Pulmonary artery endothelial cell (primary cell): ENCODE measurements at places on chromosomes 3 and 15.

DNA sequence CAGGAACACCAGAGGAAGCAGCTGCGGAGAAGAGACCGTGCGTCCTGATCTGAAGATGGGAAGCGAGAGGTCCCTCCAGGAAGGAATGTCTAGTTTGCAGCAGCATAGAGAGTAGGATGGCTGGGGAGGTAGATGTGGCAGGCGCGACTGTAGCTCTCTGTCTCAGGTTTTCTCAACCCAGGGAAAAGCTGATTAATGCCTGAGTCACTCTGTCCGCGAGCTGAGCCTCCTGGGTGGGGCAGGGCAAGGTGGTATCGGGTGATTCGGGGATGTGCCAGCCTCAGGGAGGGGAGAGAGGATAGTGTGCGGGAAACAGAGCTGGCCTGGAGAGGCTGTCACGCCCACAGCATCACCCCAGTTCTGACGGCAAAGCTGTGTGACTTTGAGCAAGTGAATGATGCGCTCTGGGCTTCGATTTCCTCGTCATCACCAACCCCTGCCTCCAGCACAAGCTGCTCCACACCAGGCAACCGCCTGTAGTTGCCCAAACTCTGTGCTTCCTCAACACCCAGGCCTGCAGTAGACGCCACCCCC, 28.4 kb downstream of the CPN2 start:
- DNase-seq: no peak

DNA sequence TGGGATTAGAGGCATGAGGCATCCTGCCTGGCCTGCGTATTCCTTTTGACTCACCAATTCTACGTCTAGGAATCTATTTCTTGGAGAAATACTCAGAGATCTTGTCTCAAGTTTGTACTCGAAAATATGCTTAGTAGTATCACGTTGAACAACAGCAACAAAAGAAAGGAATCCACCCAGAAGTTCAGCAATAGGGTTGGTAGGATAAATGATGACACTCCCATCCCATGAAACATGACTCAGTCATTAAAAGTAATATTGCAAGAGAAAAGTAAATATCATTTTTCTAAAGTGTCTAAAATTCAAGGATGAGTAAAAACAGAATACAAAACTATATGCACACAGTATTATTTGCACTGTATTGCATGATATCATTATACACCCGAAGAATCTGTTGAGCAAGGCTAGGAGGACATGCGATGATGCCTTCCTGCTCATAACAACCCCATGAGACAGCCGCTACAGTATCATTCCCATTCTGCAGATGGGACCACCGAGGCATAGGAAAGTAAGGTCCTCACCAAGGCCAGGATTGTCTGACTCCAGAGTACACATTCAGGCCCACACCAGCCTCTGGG, 61.5 kb downstream of the SLC6A1 start:
- DNase-seq: no peak

DNA sequence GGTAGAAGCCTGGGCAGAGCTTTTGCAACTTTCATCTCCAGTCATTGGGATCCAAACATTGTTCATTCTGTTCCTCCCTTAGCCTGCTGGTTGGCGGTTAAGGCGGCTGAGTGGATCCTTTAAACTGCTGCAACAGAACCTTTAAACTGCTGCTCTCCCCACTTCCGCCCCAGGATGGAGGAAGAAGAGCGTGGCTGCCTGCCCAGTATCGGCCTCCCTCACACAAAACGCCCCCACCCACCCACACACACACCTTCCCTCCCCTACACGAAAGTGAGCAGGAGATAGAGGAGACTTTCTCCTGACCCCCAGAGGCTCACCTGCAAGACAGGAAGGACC, 460 bp upstream of the ZMAT3 start:
- no peak for DNase-seq

- no peak for DNase-seq
These were observed 410.5 kb upstream of the CADM2 start for GRCh38 chr3:84547971-84548970.

- DNase-seq: no peak
These were observed 57.1 kb upstream of the TLE3 start for GRCh38 chr15:70154718-70155347.

- DNase-seq: no peak
These were observed 95.5 kb downstream of the EOMES start for GRCh38 chr3:27626596-27627118.

GRCh38 chr3:133115176-133115575, 77.0 kb downstream of the TMEM108 start:
- no peak for DNase-seq

DNA sequence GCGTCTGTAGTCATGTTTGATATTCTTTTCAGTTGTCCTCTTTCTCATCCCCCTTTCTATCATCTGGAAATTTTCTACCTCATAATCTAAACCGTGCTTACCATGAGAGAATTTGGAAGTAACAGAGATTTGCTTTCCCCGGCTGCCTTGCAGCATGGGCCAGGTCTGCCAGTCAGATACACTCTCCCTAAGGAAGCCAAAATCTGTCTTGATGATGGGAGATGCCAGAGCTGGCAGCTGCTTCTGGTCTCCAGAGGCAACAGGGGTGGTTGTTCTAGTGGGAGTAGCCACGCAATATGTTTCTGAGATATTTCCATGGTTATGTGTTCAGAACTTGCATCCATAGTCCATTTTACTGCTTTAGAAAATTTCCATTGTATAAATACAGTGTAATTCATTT, 218.9 kb upstream of the RORA start:
- DNase-seq: no peak

GRCh38 chr3:117105686-117106085, 396.1 kb downstream of the TUSC7 start:
- DNase-seq: no peak

GRCh38 chr3:124780761-124781475, 50.7 kb downstream of the UMPS start:
- no peak for DNase-seq

DNA sequence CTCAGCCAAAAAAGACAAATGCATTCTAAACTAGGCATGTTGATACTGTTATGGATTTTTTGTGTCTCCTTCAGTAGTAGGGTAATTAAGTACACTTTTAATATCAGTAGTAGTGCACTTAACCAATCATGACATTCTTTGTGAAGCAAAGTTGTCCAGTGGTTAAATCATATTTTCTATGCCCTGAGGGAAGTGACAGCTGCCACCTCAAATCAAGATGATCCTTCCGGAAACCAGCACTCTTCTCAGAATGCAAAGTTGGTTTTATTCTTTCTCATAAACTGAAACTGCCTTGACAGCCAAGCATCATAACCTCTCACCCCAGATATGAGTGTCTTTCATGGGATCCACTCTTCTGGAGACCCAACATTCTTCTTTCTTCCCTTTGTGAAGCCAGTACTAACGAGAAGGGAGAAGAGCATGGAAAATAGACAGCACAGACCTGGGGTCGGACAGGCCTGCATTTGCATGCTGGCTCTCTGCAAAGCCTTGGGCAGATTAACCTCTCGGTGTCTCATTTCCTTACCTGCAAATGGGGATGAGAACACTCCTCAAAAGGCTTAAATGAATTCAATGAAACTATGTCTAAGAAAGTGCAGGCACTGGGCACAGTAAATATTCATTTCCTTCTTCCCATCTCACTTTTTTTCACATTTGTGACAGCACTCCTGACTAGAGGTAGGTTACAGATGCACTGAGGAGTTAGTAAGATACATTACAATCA, 13.2 kb downstream of the AAGAB start:
- DNase-seq: no peak

GRCh38 chr15:92161039-92161670, 232.5 kb upstream of the ST8SIA2 start:
- no peak for DNase-seq

DNA sequence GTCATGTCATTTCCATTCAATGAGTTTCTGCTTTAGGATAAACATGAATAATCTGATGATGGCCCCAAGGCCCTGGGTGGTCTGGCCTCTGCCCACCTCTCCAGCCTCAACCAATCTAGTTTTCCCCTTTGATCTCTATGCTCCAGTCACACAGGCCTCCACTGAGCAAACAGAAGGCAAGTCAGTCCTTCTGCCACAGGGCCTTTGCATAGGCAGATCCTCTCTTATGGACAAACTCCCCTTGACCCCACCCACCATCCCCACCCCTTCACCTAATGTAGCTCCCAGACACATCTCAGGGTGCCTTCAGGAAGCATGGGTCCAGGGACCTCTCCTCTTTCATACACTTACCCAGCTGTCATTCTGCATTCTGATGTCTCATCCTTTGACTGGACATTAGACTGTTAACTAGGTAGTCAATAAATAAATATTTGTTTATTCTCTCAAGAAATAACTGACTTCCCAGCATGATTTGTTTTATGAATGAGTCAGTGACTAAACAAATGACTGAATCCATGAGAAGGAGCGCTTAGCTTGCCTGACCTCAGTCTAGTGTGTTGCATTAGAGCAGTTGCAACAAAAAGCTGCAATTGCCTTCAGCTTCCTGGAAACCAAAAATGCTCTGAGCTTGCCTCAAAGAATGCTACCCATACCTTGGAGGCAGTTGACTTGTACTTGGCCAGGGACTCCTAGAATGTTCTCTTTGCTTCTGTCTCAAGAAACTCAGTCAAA, 386.6 kb upstream of the WNT5A start:
- no peak for DNase-seq

DNA sequence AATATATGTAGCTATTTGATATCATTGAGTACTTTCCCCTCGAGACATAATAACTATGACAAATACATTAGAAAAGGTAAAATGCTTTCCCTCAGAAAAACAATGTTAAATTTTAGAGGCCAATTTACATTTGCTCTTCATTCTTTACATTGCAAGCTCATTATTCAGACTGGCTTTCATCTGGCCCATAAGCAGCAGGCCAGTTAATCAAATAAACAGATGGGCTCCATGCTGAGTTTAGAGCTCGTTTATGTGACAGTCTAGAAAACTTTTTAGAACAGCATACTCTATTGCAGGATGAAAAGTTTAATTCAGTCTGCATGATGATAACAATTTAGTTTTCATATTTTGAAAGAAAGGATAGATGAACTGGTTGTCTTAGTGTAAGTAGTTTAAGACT, 150.6 kb downstream of the DUT start:
- DNase-seq: no peak

DNA sequence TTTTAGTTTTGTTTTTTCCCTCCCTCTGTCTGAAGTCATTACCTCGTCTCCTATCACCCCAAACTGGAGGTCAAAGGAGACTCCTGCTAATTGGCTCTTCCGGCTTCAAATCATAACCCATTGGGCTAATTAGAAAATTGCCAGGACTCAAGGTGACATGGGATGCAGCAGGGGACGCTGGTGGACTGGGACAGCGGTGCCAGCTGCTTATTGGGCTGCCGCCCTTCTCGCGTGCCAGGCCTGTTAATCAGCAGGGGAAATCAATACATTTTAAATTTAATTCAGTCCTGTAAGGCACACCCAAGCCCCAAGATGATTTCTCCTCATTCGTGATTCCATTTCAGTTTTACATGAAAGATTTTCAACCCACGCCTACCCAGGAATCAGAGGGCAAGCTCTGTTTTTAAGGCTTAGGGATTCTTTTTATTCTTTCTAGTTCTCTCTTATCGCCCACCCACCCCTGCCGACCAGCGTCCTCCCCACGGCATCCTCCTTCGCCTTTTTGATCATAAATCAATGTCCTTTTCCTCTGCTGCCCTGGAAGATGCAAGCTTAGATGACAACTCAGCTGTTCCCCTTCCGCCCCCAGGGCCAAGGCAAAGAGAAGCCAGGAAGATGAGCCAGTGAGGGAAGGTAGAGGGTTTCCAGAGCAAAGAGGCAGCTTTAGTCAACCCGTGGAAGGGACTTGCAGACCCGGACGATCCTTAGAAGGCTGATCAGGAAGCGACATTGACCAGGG, 329.6 kb downstream of the UACA start:
- DNase-seq: no peak

- no peak for DNase-seq
These were observed 6.0 kb downstream of the SLC6A11 start for GRCh38 chr3:10822055-10822454.

GRCh38 chr15:91385311-91385710, 285.3 kb downstream of the SV2B start:
- no peak for DNase-seq

- no peak for DNase-seq
These were observed 109.1 kb downstream of the OPA1 start for GRCh38 chr3:193701953-193702635.

GRCh38 chr3:128804811-128805155, 74.6 kb upstream of the ACAD9 start:
- DNase-seq: no peak

DNA sequence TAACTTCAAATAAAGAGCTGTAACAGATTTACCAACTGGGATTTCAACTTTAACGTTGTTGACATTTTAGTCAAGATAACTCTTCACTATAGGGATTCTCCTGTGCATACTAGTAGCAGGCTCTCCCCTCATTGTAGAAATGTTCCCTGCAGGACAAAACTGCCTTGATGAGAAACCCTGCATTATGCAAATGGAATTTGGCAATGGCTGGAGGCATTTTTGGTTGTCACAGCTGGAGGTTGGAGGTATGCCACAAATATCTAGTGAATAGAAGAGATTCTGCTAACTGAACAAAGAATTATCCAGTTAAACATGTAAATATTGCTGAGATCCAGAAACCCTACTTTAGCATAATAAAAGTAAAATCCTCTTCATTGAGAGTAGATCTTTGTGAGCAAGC, 928.8 kb upstream of the ALCAM start:
- DNase-seq: no peak

GRCh38 chr3:78725703-78726246, 1042.0 kb downstream of the ROBO1 start:
- DNase-seq: no peak

DNA sequence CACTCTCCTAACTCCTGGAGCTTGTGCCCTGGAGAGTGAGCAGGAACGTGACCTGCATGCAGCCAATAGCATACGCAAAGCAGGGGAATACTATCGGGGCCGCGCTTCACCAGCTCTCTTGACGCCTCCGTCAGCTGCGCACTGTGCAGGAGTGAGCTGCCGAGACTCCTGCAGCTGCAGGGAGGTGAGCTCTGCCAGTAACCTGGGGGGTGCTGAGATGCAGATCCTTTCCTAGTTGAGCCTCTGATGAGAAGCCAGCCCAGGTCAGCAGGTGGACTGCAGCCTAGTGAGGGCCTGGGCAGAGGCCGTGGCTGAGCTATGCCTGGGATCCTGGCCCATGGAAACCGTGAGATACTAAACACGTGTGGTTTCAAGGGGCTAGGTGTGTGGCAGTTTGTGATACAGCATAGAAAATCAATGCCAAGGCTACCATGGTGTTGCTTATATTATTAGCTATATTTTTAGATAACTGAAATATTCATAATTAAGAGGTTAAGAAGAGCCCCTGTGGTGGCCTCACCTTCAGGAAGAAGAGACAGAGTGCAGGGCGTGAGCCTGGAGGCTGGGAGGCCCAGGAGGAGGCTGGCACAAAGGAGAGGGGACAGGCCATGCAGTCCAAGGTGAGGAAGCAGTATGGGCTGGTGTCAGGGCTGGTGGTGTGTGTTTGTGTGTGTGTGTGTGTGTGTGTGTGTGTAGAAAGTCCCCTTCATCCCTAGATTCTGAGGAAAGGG, 5.9 kb upstream of the DNAJB8 start:
- DNase-seq: no peak

- DNase-seq: no peak
These were observed 583.9 kb downstream of the NTRK3 start for GRCh38 chr15:87672309-87673288.

DNA sequence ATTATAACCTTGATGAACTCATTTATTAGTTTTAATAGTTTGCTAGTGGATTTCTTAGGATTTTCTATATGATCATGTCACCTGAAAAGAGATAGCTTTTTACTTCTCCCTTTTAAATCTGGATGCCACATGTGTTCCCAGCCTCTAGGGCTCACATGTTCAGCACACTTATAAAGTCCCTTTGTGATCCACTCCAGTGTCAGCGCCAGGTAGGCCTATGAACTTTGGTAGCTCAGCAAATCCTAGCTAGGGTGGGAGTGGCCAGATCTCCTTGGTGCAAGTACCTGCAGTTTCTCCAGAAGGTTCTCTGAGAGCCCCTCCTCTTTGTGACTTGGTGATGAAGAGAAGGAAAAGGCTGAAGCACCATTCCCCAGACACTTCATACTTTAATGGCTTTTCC, 8.7 kb downstream of the FETUB start:
- DNase-seq: no peak
